Kidney capillary endothelial cell (primary cell): ENCODE measurements at places on chromosomes 7 and 10.

GRCh38 chr7:128100949-128101713, 69.9 kb upstream of the LRRC4 start:
- no peak for DNase-seq

DNA sequence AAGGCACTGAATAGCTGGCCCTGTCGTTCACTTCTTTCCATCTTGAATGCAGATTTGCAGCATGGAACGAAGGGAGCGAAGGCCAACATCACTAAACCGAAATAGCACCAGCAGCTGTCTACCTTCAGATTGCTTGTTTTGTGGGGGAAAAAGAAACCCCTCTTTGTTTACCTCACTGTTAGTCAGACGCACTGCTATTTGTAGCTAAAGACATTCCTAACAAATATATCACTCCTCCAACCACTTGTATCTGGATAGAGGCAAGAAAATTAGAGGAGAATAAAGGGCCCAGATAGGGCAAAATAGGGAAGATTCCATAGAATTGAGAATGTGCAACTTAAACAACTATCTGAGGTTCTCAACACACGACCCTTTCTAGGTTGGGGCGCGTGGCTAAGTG, 26.5 kb downstream of the ANK3 start:
- DNase-seq, result no peak

GRCh38 chr10:126639084-126639483, 31.4 kb downstream of the C10orf90 start:
- DNase-seq, result no peak

DNA sequence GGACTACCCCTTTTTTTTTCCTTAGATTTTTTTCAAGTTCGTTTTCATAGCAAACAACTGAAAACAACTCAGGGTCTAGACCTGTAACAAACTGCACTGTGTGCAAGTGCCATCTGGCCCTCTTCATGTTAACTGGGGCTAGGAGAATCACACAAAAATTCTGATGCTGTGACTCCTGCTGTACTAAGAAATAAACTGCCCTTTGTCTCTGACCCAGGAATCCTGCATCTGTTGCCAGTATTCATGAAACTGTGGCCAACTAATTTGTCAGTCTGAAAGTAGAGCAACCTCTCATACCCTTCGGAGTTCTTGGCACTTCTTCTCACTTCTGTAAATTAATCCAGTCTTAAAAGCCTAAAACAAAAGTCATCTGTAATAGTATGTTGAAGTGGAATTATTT, 218.4 kb upstream of the PCDH15 start:
- DNase-seq, result no peak

DNA sequence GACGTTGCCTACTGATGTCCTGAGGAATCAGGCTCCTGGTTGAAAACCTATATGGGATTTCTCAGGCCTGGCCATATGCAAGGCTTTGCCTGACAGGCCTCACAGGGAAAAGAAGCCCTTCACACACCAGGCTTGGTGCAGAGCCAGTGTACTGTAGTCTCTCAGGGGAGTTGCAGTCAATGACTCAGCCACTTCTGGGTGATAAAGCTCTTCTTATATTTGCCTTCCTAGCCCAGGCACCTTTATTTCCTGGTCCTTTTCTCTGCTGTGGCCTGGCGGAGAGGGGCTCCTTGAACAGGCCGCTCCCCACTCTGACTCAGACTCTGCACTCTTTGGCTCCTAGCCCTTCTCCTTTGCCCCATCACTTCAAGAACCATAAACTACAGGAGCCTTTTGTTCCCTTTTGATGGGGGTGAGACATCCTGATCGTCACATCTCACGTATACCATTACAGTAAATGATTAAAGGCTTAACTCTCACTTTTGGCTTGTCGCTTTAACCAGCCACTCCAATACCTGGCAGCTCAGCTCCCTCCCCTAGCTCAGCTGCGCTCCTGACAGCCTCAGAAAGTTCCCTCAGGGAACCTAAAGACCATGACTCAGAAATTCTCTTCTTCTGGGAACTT, 33.5 kb downstream of the DPY19L1 start:
- DNase-seq, result peak; percentile 52

DNA sequence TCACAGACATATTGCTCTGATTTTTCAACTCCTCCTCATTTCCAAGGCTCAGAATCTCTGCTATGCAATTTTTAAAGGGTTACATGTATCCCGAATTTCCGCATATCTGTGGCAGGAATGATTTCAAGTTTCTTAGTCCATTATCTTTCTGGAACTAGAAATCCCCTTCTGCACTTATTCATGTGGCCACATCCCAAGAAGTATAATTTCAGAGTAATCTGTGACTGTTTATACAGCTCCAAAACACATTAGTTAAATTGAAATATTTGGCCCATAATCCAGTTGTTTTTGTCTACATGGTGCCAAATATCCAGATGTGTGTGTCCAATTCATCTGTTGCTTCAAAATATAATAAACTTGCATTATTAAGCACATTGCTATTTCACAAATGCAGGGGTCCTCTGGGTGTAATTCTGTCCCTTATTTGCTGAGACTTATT, 271.2 kb downstream of the ARHGAP12 start:
- no peak for DNase-seq

GRCh38 chr10:133313192-133313591, 4.5 kb downstream of the ZNF511 start:
- DNase-seq, result no peak

GRCh38 chr7:87941138-87941537, 7.1 kb downstream of the ADAM22 start:
- no peak for DNase-seq

DNA sequence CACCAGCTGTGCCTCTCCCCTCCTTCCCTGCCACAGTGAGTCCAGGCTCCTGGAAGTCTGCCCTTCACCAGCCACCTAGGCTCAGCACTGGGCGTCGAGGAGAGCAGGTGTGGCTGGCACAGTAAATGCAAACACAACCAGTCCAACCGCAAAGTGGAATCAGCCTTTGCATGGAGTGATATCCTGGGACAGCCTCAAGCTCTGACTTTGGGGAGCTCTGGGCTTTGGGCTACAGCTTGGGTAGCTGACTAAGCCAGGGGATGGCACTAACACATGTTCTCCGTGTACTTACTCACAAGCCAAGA, 312.4 kb downstream of the KCNMA1 start:
- no peak for DNase-seq

- DNase-seq, result no peak
These were observed 33.3 kb downstream of the SNX13 start for GRCh38 chr7:17907014-17907413.

- DNase-seq, result no peak
These were observed 86.8 kb upstream of the CCDC71L start for GRCh38 chr7:106747804-106748203.

GRCh38 chr10:95472304-95473088, 88.7 kb downstream of the SORBS1 start:
- no peak for DNase-seq

GRCh38 chr10:22443175-22443901, 98.0 kb downstream of the SPAG6 start:
- no peak for DNase-seq

DNA sequence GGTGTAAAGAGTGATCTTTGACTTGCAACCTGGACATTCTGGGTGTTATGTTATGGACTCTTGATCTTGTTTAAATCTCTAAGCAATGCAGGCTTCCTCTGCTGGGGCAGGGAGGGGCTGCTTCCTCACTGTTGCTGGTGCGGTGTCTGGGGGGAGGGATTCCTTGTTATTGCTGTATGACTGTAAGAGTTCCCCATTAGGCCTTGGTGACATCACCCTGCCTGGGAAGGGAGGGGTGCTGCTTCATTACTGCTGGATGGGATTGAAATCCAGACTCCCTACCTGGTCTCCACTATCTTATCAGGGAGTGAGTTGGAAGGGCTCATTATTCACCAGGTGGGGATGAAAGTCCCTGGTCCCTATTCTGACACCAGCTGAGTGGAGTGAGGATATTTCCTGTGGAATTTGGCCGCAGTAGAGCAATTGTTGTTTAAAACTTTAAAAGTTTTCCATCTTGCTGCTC, 8.8 kb downstream of the OGDH start:
- no peak for DNase-seq

DNA sequence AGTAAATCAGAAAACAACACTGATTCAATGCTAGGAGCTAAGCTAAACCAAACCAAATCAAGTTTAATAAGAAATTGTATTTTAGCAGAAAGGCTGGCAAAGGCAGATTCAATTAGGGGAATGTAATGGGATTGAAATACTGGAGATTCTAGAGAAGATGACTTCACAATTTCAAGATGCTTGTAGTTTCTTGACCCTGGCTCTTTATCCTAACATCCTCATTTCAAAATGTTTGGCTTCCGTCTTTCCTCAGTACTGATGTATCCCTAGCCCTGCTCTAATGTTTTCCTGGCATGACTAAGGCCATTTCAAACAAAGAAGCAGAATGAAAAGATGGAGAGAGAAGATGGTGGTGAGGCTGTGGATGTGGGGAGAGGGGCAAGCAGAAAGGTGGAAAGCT, 2.7 kb upstream of the JCAD start:
- no peak for DNase-seq

DNA sequence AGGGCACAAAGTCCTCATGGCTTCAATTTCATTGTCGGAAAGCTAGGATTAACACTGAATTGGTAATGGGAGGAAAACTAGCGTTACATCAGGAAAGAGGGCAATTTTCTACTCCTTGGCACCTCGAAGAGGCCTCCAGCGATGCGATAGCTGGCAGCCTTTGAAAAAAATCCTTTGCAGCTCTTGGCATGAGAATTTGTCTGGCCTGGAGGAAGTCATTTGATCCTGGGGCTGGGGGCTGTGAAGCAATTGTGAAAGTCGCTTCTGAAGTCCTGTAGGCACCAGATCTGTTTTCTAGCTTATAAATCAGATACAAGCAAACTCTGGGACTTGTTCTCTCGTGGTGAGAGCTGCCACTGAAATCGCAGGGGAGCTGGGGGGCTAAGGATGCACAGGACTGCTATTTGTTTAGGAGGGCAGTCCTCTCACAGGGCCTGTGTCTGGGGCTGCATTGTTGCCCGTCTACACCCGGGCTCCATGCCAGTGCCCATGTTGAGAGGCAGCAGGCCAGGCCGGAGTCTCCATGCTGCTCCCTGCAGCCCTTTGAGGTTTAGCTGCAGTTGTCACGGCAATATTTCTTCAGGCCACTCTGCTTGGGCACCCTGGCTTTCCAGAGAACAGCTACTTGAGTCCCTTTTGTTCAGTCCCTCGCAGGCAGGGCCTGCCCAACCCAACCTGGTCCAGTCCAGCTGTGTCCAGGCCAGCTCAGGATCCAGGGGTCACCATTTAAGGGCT, 206.8 kb upstream of the LYZL1 start:
- no peak for DNase-seq

GRCh38 chr7:26147030-26147429, 5.0 kb upstream of the NFE2L3 start:
- DNase-seq, result no peak

DNA sequence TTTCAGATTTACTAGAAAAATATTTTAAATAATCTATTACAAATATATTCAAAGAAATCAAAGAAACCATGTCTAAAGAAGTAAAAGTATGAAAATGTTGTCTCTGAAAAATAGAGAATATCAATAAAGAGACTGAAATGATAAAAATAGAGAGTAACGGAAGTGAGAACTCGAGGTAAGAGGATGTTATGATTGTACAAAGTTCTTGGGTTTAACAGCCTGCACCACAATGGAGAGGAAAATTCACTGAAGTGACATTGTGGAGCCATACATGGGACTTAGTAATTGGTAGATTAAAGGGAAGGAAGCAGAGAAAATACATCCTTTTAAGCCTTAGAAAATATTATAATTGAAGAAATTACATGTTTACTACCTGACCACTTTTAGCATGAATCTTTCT, 77.9 kb downstream of the THSD7A start:
- no peak for DNase-seq

DNA sequence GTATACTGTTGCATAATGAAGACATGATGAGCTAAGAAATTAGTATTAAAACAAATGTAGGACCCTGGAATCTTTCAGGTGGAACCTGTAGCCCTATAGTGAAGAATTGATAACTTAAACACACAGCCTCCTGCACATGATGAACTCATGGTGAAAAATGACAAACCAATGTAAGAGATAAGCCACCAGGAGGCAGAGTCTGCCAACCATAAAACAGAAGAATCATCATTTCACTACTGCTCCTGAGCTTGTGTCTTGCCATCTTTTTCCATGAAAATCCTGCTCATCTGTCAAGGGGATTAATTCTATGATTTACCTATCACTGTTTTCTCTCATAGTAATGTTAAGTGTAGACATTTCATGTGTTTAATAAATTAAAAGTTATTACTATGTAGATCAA, 363.9 kb downstream of the MALRD1 start:
- peak; percentile 46 for DNase-seq

GRCh38 chr7:127793582-127793981, 141.6 kb downstream of the SND1 start:
- no peak for DNase-seq

GRCh38 chr7:4692055-4692454, 10.0 kb downstream of the FOXK1 start:
- DNase-seq, result no peak

DNA sequence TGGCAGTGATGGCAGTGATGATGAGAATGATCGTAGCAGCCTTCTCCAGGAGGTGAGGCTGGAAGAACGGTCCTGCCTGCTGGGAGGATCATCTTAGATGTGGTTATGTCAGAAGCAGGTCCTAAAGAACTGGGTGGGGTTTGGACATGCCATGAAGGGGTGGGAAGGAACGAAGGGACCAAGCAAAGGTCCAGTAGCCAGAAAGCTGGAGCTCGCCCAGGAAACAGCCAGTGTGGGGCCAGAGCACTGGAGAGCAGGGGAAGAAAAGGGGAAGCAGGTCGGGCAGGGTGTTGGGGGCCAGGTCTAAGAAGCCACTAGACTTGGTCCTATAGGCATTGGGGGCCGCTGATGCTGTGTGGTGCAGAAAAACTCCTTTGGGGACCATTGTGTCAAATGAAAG, 127.4 kb downstream of the RGS10 start:
- DNase-seq, result no peak

DNA sequence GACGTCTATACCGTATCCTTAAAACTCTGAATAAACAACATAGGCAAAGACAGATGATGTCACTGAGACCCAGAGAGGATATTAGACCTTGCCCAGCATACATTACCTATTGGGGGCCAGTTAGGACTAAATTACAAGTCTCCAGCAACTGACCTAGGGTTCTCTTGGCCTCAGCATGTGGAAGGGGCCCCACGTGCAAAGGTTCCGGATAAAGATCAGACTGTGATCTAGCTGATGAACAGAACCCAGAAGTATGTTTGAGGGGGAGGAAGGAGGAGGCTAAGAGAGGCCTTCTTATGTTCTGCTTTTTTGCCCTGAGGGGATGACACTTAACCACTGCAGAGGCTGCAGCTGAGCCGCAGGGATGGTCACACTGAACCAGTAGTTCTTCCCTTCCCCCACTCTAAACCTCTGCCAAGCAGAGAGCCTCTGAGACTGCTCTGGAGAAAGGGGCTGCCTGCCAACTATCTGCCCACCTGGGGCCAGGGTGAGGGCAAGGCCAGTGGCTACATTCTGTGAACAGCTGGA, 24.0 kb upstream of the KMT2C start:
- DNase-seq, result no peak

DNA sequence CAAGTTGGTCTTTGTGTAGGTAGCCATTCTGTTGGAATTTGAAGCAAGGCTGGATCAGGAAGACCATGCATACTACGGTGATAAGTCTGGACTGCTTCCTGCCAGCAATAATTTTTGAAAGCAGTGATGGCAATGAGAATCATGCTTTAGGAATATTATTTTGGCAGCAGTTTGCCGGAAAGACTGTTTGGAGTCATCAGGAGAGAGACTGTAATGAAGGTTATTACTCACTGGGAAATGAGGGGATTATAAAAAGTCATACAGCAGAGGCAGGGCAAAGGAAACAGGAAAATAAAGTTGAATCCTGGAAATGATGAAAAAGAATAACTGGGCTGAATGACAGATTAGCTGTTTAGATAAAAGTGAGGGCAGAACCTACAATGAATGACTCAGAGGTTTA, 1136.8 kb upstream of the AUTS2 start:
- peak; percentile 8 for DNase-seq
